NCI-H2029 treated with DMSO at 0.1 percent for 48 hours (cell line): ENCODE measurements at places on chromosomes 13 and 19.

DNA sequence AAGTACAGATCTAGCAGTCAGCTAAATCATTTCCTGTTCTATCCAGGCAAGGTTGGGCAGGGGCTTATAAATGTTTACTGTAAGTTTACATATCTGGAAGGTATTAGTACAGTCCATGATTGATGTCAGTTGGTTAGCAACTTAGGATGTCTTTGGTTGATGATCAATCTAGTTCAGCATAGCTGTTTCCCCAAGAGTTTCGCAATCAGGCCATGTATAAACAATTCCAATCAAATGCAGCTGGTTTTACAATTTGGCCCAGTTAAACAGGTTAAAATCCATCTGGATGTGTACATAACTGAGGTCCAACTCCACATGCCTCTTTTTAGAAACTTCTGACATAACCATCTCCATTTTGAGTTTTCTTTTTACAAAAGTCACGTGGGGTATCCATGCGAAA is 6.9 kb downstream of the ZNF221 start:
- no peak for DNase-seq

DNA sequence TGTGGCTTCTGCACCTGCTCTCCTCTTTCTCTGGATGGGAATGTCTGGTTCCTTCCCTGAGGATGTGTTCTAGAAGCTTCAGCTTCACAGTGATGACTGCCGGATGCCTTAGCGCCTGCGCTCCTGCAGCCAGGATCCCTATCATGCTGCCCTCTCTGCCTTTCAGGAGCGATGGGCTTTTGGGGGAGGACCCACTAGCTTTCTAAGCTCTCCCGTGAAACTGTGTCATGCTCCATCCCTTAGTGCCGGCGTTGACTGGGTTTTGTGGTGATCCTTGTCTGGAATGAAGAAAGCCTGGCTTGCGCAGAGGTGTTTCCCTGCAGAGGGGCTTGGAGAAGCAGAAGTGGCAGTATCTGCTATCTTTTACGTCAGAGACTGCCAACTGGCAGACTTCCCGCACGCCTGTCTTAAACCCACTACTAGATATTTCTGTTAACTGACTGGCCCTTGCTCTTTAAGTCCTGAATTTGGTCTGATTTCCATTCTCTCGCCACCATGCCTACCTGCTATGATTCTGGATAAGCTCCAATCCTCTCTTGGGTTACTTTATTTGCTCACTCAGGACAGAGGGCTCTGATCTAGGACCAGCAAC is 3.8 kb upstream of the KMT2B start:
- DNase-seq, result no peak

DNA sequence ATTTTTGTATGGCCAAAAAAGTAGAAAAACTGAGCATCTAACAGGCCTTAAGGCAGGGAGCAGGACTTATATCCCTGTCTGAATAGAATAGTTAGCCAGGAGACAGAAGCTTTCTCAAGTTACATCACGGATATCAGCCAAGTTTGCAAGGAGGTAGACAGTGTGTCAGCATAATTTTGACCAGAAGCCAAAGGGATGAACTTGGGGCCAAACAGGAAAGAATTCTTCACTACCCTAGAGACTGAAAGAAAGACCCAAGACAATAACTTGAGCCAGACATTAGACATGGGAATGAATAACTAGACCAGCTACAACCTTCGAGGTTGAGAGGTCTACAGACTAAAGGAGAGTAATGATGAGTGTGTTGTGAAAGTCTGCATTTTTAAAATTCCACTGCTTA is 48.1 kb upstream of the PCDH9 start:
- DNase-seq, result no peak

GRCh38 chr19:51372021-51372648 is 319 bp downstream of the NKG7 start:
- DNase-seq, result no peak

GRCh38 chr19:35928507-35928906 is 7.7 kb upstream of the LRFN3 start:
- no peak for DNase-seq

DNA sequence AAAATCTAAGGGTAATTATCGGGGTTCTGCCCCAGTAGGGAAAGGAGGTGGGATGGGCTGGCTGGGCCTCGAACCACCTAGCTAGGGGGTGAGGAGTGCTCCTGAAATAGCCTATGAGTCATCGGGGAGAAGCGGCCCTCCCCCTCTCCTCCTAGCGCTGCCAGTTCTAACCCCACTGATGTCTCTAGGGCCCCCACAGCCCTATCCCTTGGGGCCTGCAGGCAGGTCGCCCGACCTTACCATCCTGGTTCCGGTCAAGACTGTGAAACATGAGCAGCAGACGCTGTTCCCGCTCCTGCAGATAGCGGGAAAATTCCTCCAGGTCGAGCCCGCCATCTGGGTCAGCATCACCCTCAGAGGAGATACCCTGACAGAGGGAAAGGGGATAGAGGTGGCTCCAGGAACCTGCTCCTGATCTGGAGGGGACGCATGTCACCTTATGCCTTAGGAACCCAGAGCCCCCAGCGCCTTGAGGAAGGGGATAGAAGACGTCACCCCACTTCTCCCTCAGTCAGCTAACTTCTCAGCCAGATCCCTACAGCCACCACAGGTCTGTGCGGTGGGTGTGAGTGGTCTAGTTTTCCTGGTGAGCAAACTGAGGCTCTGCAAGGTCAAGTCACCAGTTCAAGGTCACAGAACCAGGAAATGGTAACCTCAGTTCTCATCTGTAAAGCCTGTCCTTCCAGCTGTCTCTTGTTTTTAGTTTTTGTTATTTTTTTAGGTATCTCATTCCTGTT is 1.5 kb downstream of the SLC25A23 start:
- DNase-seq, result no peak

DNA sequence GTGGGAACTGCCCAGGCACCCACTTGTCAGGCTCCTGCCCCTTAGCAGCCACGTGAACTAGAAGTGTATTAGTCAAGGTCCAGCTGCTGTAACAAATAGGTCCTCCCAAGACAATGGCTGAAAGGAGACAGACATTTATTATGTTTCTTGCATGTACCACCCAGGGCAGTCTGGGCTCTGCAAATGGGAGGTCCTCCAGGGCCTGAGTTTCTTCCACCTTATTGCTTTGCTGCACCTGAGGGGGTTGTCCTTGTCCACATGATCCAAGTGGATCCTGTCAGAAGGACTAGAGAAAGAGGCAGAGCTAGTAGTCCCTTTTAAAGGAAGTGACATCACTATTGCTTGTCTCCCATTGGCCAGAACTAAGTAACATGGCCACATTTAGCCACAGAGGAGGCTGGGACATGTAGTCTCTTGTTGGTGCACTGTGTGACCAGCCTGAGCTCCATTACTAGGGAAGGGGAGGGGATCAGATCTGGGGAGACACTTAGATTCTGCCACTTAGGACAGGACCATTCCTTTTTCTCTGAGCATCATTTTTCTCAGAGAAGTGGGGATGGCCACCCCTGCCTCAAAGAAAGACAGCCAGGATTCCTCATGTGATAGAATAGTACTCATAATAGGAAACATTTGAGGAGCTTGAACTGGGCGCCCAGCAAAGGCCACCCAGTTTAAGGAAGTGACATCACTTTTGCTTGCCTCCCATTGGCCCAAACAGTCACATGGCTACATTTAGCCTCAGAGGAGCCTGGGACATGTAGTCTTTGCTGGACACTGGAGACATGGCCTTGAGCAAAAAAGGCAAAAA is 15.1 kb downstream of the CC2D1A start:
- DNase-seq, result peak; percentile 13

- DNase-seq, result no peak
These were observed 16.3 kb downstream of the CHERP start for GRCh38 chr19:16525751-16526481.

DNA sequence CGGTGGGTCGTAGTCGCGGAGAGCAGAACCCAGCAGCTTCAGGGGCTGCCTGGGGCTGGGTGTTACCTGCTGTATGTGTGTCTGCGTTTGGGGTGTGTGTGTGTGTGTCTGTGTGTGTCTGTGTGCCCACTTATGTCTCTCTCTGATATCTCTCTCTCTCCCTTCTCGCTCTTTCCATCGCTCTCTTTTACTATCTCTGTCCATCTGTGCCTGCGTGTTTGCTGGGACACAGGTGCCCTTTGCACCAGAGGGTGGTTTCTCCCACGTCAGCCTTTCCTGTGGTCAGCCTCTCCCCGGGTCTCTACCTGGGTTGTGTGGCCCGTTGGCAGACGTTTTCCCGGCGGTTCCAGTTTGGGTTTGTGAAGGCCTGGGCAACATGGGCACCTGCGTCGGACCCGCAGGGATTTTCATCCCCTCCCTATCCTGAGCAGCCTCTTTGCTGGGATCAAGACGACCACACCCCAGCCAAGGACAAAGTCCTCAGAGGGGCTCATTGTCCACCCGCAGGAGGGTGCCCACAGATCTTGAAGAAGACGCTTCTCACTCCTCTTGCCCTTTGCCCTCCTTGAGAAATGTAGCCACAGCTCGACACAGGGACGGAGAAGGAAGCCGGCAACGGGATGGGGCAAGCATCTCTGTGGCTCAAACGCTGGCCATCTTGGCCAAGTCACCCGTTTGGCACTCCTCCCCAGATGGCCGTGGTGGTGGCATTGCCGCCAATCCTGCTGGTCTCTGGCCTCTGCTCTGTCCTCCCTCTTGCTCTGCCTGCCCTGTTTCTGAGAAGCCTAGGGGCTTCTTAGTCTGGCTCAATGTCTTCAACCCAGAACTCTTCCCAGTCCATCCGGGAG is 43.3 kb downstream of the ZNF146 start:
- no peak for DNase-seq

DNA sequence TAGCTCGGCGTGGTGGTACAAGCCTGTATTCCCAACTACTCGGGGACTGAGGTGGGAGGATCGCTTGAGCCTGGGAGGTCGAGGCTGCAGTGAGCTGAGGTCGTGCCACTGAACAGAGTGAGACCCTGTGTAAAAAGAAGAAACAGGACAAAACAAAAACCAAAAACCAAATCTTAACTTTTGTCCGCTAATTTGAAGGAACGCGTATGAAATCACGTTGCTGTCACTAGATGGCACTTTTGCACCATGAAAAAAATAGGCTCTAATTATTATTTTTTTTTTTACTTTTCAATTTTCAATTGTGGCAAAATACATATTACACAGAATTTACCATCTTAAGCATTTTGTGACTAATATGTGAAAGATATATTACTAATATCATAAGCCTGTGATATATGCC is 17.6 kb upstream of the ZNF835 start:
- DNase-seq, result no peak
